ENCODE measurements at places on chromosomes 16 and 17.

- no peak for DNase-seq
Measured at GRCh38 chr17:69539781-69540319, 125.4 kb downstream of the MAP2K6 start.

DNA sequence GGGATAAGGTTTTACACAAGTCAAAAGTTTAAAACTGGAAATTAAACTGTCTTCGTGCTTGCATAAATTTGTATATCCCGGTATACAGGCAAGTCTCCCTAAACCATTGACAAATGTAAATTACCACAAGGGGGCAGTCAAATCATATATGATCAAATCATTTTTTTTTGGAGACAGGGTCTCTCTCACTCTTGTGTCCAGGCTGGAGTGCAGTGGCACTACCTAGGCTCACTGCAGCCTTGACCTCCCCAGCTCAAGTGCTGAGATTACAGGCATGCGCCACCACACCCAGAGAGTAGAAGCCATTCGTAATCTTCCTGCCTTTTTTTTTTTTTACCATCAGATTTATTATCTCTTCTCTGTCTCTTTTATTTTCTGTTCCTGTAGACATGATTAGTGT is 18.5 kb downstream of the TOP2A start:
- peak; percentile 28 for DNase-seq

DNA sequence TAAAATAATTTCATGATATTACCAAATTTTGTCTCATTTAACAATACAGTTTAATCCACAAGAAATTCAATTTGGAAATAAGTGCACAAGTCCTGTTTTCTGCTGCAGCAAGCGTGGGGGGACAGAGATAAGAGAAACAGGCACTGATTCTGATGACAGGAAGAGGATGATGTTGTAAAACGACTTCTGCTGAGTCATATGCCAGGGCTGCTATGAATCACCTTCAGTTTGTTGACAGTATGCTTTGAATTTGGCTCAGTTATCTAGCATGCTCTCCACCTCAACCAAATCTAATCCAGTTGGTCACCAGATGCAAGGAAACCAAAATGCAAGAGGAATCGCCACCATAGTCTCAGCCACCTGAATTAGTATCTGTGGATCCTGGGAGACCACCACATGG is 244.1 kb upstream of the MON1B start:
- DNase-seq: no peak

DNA sequence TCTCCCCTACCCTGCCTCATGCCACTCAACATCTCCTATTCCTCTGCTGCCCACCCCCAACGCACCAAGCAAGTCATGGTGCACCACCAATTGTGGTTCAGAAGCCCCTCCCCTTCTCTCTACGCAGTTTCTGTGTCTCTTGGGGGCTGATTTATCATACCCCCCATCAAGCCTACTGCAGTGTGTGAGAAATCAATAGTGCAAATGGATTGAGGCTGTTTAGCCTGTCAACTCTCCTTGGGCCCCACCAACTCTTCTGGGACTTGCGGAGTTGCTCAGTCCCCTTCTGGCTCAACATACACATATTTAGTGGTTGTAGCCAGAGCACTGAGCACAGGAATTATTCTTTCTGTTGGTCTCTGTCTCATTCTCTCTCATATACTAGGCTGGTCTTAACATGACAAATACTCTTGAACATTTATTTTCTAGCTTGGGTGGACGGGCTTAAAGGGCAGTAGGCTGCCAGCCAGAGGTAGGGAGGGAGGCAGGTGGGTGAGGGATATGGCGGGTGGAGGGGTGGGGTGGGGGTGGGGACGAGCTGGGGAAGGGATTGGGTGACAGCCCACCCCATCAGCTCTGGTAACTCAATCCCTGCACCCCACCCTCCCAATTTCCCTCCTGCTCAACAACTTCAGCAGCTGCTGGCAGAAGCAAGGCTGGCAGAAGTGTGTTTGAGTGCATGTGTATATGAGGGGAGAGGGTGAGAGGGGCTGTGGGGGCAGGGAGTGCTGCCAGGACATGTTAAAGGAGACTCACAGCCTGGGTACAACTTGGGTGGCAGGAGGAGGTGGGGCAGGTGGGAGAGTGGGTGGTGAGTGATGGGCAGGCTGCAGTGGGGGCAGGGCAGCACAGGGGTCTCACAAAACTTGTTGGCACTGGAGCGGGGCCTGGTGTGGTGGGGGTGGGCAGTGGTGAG is 4.9 kb downstream of the RARA start:
- no peak for DNase-seq

DNA sequence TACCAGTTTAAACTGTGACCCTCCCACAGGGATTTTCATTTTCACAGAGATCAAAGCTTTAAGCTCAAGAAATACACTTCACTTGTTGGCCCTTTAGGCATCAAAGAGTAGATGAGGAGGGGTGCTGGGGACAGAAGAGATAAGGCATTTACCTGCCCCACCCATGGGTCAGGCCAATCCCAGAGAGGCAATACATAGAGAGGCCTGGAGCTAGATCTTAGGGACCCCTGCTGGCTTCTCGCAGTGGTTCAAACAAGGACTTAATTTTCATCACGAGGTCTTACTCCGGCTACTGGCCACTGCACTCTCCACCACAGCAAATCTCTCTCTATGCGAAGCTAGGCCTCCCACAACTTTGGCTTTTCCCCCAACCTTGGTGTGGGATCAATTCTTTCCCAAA is 46.6 kb downstream of the NOG start:
- DNase-seq: no peak
